ENCODE measurements at places on chromosomes 1 and 21.

GRCh38 chr1:6694121-6694713, 7.4 kb downstream of the DNAJC11 start:
- no peak for DNase-seq

GRCh38 chr1:232551386-232551785, 78.5 kb downstream of the SIPA1L2 start:
- no peak for DNase-seq

- no peak for DNase-seq
Measured at GRCh38 chr1:18953731-18954231, 2.7 kb downstream of the IFFO2 start.

DNA sequence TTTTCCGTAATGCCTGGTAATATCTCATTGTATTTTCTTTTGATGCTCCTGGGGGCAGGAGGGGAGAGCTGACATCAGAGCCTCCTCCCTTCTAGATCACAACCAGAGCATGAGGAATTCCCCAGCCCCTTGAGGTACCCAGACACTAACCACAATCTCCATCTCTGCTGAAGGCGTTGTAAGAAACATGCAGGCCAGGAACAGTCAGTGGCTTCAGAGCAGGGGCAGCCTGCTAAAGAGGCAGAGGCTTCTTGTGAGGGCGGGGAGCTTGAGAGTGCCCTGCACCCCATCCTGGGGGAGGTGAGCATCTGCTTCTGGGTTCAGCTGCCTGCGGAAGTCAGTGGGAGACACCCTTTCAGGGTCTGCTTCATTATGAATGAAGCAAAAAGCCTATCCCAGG, 19.0 kb downstream of the MAPKAPK2 start:
- no peak for DNase-seq

DNA sequence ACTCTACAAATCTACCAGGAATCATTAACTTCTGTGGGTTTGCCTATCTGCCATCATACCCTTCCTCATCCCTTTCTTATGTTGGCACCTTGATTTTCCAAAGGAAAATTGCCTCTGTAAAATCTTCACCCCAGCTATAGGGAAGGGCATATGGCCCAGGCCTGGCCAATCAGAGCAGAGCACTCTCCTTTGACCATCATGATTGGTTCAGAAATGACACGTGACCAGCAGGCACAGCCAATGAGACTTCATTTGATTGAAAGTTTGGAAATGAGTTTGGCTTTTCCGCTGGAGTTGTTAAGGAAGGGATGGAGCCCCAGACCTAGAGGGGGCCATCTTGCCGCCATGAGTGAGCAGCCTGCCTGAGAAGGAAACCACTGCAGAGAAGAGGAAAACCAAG, 35.1 kb upstream of the IFFO2 start:
- DNase-seq: no peak

Measured in H54 (cell line).